ENCODE measurements at places on chromosomes 6 and 20.

- no peak for DNase-seq
Observed at GRCh38 chr6:157514659-157515496, 133.9 kb downstream of the ZDHHC14 start.

DNA sequence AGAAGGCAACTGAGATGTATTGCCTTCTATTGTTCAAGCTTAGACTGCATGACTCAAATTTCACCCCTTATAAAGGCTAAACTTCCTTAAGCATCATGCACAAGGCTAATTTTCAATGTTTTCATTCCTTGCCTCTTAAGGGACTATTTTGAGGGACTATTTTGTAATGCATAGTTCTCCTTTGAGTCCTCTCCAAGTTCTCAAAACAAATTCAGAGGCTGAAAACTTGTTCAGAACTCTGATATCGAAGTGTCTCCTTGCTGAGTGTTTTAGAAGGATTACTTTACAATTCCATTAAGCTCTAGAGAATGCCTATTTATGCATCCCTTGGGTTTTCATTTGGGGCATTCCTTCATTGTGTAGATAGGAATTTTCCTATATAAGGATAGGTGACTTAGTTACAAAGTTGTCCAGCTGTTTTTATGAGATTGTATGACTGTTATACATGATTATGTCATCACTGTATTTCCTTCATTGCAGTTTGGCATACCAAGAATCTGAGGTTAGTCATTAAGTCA is 41.7 kb downstream of the COL19A1 start:
- DNase-seq, result no peak

DNA sequence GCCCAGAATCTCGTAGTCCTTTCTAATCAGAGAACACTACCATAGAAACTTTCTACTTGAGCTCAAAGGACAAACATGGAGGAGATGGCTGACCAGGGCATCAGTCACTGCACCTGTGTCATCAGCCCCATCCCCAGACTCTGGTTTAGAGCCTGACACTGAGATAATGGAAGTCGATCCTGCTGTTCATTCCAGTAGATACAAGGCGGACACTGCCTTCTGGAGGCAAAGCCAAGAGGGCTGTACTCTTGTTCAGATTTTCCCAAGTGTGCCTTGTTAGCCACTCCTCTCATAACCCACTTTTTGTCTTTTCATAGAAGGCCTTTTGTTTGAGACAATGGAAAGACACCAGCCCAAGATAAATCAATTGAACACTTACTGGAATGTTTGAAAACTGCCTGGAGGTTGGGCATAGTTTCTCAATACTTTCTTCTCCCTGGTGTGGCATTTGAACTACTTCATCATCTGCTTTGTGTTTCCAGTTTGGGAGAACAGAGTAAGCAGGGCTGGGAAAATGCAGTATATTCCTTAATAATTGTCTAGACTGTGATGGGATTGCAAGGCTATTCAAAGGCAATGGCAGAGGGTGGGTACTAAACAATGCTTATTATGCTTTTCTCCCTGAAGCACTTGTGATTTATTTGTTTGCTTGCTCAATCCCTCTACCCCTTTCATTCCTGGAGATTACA is 99.7 kb downstream of the CLIC5 start:
- no peak for DNase-seq

DNA sequence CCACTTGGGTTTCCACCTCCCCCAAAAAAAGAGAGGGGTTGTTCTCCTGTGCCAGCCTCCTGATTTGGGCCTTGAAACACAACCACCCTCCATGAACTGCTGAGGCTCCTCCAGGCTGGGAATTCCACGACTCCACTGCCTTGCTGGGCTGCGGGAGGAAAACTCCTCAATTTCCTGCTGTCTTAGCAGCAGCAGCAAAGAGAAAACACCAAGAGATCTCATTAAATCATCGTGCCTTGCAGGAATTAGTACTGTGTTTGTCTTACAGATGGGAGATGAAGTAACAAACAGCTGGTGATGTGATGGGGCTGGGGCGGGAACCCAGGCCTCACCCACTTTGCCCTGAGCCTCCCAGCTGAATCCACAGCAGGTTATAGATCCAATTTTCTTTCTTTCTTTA is 29.0 kb downstream of the BPIFB1 start:
- no peak for DNase-seq

- DNase-seq, result no peak
Observed at GRCh38 chr6:18400831-18401446, 13.8 kb downstream of the RNF144B start.

GRCh38 chr6:148791372-148791771 is 44.5 kb downstream of the UST start:
- DNase-seq, result no peak

GRCh38 chr20:43160941-43161340 is 28.8 kb downstream of the PTPRT start:
- no peak for DNase-seq

DNA sequence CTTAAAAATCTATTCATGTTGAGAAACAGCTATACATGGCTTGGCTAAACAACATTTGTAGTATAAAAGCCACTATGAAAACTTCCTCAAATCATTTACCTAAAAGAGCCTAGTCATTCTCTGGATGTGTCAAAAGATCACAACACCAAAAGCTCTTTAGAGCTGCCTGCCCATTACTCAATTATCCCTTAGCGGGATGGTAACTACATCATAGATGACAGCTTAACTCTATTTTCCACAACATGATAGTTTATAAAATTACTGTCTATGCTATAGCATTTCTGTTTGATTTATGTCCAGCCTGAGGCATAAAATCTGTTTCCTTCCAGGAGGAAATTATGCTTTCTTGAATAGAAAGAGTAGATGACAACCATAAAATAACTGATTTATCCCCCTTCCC is 777.6 kb upstream of the HS3ST5 start:
- DNase-seq, result no peak

- no peak for DNase-seq
Observed at GRCh38 chr6:99711925-99712324, 105.3 kb downstream of the PRDM13 start.

GRCh38 chr6:43105538-43106222 is 29.6 kb downstream of the PTK7 start:
- no peak for DNase-seq

- no peak for DNase-seq
Observed at GRCh38 chr6:699319-699718, 6.4 kb upstream of the EXOC2 start.

GRCh38 chr6:33609019-33609418 is 12.1 kb upstream of the ITPR3 start:
- DNase-seq, result no peak

GRCh38 chr6:11213422-11214021 is 18.9 kb downstream of the NEDD9 start:
- DNase-seq, result no peak

DNA sequence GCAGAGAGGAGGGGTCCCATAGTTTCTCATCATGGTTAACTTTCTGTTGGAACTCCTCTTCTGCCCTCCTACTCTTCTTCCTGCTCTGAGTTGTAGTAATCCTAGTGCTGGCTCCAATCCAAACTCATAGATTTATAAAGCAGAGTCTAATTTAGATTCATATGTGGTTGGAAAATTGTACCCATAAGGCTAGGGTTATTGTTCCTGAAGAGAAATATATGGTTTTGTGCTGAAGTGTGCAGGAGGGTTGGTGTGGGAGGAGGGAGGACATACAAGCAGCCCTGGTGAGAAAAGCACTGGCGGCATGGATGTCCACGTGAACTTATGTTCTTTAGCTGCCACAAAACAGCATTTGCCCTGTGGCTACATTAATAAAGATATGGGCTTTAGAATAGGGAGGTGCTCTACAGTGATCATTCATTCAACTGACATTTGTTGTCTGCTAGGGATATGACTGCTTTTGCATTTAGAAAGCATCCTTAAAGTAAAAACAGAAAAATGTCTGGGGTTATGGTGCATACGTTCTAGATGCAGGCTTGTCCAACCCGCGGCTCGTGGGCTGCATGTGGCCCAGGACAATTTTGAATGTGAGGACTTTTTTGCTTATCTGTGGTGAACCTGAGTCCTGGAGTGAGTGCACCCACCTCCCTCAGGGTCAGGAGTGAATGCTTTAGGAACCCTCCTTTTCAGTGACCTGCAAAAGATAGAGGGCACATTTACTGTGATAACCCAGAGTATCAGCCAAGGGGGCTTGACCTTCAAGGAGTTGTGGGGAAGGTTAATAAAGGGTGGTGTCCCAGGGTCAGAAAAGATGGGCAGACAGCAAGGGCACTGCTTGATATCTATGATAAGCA is 4.1 kb downstream of the HLA-A start:
- DNase-seq, result no peak

- no peak for DNase-seq
Observed at GRCh38 chr6:34583861-34584604, 27.9 kb upstream of the SPDEF start.

DNA sequence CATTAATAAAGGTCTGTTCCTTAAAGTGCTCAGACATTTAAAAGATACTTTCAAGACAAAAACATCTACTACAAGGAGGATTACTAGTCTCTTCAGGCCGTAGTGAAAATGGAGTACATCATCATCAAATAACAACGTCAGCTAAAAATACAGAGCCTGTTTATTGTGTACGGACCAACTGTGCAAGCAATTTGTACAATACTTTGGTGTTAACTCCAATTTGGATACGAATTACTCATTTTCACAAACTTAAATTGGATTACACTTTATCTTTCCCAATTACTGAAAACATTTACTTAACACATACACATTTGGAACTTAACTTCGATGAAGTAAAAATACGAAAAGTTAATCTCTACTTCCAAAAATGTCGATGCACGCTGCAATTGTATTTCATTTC is 802 bp downstream of the CYP39A1 start:
- no peak for DNase-seq

GRCh38 chr6:104182811-104183210 is 676.9 kb downstream of the HACE1 start:
- DNase-seq, result no peak
